Lower lobe of right lung (tissue), 2 donors: ENCODE measurements at places on chromosomes 6 and 20. TPM values are rescaled to one million over a fixed set of nuclear protein-coding genes. Genes with fewer than 3 reads are reported as not detected.

- DNase-seq: no peak
Measured at GRCh38 chr6:125170376-125170775, 16.8 kb downstream of the TPD52L1 start.

Gene BPIFB1
- 263 TPM for total RNA-seq

GRCh38 chr20:2749343-2749950 lies 51.0 kb downstream of the CPXM1 start:
- DNase-seq: no peak

GRCh38 chr20:56504373-56505005 lies 20.1 kb upstream of the FAM209A start:
- no peak for DNase-seq

Gene SPINT4
- not detected for total RNA-seq

DNA sequence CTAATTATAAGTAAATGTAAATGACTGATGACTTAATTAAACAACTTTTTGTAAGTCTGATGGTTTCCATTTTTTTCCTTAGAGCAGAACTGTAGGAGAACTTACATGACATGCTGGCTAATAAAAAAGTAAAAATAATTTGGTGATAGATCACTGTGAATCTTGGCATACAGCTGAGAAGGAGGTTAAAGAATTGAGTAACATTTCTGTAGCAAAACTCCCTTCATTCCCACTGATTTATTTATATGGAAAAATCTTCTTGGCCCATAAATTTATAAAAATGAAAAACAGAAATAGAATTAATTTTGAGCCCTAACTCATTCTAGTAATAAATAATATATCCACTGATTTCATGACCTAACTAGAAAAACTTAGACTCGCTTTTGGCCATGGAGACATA lies 48.1 kb downstream of the SLC22A3 start:
- DNase-seq: no peak

Gene PTGIS
- 41.2 TPM for total RNA-seq

Gene BACH2
- 6.3 TPM for total RNA-seq

GRCh38 chr6:56353860-56354259 lies 106.5 kb upstream of the COL21A1 start:
- no peak for DNase-seq

Gene DEFB127
- total RNA-seq: not detected
